ENCODE measurements at places on chromosomes 11 and 22.

- no peak for DNase-seq
Observed at GRCh38 chr11:106875013-106875412, 143.3 kb downstream of the GUCY1A2 start.

GRCh38 chr22:27157666-27158370, 500.4 kb downstream of the MIAT start:
- peak; percentile 51 for DNase-seq

- no peak for DNase-seq
Observed at GRCh38 chr11:125170510-125171031, 6.0 kb downstream of the PKNOX2 start.

DNA sequence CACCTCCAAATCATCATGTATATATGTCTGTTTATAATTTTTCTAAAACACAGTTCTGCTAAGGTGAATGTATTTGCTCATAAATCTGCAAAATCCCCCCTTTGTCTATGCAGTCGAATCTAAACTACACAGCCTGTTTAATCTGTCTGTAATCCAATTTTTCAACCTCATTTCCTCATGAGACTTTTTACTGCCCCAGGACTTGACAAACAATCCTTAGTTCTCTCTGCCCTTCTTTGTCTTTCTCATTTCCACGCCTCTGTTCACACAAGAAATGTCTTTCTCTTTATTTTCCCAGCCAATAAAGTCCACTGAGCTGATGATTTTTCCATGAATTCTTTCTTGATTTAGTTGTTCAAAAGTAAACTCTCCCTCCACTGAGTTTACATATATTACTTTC, 1154.3 kb downstream of the FAM181B start:
- no peak for DNase-seq

- no peak for DNase-seq
Observed at GRCh38 chr11:2914455-2915195, 14.6 kb downstream of the PHLDA2 start.

DNA sequence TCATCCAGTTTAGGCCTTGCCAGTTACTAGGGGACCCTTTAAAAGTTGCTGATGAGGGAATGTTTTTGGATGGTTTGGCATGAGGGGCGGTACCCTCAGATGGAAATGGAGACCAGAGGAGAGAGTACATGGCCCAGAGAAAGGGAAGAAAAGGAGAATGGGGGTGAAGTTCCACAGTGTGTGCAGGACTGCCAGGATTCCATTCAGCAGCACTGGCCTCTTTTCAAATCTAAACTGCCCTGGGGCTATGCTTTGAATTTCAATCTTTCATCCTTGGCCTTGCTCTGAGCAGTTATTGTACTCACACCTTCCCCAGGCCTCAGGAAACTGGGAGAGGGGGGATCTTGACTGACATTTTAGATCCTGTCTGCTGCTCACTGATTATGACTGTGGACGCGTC, 3.0 kb downstream of the SLC3A2 start:
- no peak for DNase-seq

DNA sequence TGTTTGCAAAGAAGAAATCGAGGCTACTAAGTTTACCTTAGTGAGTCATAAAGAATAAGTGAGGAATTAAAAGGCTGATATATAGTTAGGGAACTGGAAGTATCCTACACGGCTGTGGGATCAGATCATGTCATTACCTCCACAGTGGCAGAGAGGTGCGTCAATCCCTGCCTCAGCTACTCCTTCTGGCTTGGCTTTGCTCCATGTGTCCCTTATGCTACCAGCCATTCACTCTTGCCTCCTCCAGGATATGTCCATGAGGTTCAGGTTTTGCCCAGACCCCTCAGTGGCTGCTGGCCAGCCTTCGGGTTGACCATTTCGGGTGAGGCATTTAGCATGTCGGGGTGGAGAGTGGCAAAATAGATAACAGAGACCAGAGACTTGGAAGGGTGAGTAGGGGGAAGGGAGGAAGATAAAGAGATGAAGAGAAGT, 153.4 kb downstream of the LDLRAD3 start:
- DNase-seq = no peak

DNA sequence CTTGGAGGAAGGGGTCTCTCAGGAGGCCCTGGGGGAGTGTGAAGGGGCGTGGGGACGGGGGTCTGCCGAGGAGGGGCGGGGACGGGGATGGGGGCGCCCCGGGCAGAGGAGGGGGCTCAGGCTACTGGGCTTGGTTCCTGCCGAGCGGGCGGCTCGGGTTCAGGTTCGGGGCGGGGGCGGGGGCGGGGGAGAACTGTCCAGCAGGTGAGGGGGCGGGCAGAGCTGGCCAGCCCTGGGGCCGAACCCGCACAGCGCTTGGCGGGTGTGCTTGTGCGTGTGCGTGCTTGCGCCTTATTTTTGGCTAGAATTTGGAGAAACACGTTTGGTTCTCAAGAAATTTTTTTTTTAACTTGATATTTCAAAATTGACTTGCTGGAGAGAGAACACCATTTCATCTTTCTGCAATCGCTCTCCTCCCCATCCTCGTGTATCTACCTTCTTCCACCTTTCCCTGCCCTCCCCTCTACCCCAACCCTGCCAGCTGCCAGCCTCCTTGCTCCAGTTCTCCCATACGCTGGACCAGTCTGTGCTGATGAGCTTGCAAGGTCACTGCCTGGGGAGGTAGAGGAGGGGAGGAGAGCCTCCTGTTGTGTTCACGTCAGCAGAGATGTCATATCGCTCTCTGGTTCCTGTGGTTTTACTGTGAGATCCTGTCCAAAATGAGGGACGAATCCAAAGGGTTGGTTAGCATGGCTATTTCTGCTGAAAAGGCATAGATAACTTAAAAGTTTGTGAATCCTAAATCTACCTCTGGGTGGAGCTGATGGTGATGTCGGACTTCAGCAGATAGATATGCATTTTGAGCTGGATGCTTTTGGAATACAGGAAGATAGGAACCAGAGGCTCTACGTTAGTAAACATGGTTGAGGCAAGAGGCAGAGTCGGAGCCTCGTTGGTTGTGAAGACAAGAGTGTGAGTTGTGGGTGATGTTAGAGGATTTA, 668 bp downstream of the MADD start:
- peak; percentile 37 for DNase-seq

DNA sequence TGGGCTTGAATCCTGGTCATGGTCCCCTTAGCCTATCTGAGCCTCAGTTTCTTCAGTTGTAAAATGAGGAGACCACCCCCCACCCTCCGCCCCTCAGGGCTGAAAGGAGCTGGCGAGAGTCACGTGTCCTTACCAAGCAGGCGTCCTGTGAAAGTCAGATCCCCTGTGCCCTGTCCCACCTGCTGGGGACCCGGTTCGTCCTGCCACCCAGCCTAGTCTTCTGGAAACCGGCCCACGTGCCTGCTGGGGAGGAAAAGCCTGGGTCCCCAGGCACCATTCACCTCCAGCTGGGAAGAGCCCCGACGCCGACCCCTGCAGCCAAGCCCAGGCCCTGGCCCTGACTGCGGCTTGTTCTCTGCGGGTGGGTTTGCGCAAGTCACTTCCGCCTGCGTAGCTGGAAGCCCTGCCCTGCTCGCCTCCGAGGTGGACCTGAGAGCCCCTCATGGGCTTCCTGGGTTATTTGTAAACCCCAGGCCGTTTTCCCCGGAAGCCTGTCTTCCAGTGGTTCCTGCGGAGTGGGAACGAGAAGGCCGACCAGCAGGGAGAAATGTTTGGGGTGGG, 679 bp upstream of the SSH3 start:
- DNase-seq = peak; percentile 37

- DNase-seq = no peak
Observed at GRCh38 chr11:106397787-106398501, 320.5 kb downstream of the AASDHPPT start.

- DNase-seq = no peak
Observed at GRCh38 chr22:40721266-40721665, 42.0 kb downstream of the MCHR1 start.

- no peak for DNase-seq
Observed at GRCh38 chr11:109040303-109040702, 375.4 kb downstream of the DDX10 start.

DNA sequence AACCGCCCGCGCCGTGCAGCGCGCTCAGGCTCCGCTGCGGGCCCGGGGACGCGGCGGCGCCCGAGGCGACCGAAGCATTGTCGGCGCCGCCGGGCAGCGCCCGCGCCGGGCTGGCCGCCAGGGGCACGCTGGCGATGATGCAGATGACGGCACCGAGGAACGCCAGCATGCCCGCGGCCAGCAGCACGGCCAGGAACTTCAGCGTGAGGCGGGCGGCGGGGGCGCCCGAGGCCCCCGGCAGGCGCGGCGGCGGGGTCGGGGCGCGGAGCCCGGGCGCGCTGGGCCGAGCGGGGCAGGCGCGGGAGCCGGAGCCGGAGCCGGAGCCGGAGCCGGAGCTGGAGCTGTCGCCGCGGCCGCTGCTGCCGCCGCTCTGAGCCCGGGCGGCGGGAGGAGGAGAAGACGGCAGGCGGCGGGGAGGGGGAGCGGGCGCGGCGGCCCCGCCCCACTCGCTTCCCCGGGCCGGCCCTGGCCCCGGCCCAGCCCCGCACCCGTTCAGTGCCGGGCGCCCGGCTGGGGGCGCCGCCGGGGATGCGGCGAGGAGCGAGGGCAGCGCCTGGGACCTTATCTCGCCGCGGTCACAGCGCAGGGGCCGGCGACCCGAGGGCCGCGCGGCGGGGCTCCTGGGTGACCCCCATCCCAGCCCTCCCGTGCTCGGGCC, at the start of gene NPTXR:
TSS of gene NPTXR (minus strand) at position 372 of the 658 bp plus-strand sequence.
- no peak for DNase-seq

DNA sequence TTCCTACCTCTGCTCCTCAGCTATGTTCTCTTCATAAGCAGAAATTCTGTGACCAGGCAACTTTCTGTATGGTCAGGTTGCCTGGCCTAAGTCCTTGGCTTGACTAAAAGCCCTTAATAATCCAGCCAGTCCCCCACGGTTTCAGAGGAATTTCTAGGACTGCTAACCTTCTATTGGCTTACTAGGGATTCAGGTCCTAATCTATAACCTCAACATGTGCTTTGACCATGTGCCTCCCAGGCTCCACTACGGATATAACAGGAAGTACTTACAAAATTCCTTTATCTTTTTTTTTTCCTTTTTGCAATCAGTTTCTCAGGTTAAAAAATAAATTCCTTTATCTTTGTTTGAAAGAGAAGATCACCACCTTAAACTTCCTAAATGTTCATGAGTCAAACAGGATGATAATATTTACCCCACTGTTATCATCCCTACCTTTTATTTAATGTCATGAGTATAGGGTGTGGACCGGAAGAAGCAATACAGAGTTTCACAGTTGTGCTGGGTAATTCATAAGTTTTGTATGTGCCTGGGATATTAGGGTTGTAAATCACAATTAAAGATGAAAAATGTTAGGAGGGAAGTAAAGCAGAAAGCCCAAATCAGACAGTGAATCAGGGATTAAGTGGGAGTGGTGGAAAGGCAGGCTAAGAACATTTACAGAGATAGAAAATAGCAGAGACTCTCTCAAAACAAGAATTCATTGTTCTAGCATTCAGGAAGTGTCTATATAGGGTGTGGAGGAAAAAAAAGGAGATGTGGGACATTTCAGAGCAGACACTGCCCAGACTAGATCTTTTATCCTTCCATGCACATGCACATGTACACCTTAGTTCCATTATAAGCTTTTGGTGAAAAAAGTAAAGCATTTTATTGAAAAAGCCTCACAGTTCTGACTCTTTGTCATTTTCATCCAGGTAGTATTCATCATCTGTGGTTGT, 10.7 kb upstream of the POGLUT3 start:
- DNase-seq = no peak

DNA sequence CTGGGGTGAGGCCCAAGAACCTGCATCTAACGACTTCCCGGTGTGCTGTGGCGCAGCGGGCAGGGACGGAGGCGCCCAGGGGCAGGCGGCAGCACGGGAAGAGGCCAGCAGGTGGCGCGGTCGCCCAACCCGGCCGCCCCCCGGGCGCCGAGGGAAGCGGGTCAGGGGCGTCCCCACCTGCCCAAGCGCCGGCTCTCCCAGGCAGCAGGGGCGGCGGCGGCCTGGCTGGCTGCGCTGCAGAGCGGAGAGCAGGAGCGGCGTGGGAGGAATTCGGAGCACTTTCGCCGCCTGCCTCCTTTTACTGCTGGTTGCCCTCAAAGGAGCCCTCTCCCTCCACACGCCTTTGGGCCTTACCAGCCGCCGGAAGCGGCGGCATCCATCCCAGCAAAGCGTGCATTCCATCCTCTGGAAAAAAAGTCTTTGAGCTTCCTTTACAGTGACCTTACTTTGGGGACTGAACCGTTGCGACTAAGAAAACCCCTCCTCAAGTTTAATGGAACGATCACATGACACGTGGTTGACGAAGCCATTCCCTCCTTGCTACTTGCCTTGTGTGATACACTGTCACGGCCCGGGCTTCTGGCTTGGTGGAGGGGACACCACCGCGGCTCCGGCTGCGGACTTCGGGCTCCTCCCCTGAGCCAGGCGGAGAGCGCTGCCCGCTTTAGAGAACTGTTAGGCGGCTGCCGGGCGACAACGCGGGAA, 106.8 kb upstream of the CLMP start:
- DNase-seq = peak; percentile 87

- DNase-seq = no peak
Observed at GRCh38 chr11:120659076-120659475, 147.5 kb downstream of the GRIK4 start.

DNA sequence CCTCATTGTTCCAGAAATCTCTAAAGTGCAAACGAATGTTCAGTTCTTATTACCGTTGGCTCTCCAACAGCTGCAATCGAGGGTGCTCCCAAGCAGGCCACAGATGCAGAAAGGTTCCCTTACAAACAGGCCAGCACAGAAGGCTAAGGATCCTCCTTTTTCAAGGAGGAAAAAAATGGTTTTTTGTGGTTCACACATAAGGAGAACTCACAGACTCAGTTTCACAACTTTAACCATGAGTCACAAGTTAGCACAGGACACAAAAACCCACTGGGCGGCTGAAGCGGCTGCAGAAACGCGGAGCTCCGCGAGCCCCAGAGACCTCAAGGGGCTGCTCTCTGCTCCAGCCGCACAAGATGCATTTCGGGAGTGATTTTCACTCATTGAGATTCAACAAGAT, 98.2 kb upstream of the PRR5 start:
- DNase-seq = no peak

DNA sequence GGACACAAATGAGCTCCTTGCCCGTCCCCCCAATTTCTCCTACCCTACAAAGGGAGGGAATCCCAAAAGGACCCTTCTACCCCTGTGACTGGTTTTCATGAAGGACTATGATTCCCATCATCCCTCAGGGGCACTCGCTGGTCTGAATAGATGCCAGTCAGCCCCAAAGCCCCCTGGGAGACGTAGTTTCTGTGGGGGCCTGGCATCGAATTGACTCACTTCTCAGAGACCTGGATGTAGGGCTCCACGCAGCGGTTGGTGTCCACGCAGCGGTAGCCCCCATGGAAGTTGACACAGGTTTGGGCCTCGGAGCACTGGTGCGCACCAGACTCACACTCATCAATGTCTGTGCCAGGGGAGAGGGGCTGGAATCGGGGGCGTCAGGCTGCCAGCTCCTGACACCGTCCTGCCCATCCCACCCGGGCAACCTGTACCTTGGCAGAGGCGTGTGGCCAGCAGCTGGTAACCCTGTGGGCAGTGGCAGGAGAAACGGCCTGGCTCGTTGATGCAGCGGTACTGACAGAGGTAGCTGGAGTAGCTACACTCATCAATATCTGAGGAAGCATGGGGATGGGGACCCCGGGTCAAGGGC, 4.4 kb downstream of the EFEMP2 start:
- no peak for DNase-seq

GRCh38 chr22:31075961-31076360, 5.2 kb upstream of the SMTN start:
- DNase-seq = no peak

Measured in NCI-H526 treated with DMSO at 0.1 percent for 48 hours (cell line).